SK-N-DZ (cell line): ENCODE measurements at places on chromosomes 6 and 20.

DNA sequence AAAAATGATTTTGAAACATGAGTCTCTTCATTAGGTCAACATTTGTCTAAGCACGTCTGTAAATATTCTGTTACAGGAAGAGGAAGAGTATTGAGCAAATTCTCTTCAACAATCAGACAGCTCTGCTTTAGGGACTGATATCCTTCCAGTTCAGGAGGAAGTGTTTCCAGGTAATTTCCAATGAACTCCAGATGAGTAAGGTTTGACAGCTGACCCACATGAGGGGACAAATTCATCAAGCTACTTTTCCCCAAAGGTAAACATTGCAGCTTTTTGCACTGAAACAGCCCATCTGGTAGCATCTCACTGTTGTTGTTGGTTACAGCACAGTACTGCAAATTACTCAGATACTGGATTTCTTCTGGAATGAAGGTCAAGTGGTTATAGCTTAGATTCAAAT is 18.1 kb downstream of the ENPP1 start:
- DNase-seq: no peak

- DNase-seq: no peak
Measured at GRCh38 chr6:13708736-13709135, 2.9 kb downstream of the RANBP9 start.

DNA sequence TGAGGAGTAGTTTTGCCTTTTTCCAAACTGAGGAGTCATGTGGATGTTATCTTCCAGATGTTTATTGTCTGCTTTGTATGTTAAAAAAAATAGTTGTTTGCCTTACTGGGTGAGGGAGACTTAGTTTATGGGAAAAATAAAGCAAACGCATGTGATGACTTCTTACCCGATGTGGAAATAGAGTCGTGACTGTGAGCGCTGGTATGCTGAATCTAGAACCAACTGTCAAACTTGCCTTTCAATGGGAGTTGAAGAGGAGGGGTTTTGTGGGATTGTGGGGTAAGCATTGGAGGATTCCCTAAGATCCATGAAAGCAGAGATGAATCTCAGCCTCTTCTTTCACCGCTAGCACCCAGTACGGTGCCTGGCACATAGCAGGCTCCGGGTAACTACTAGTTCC is 5.3 kb downstream of the DCBLD1 start:
- DNase-seq: no peak

GRCh38 chr20:59008715-59009336 is 1.8 kb upstream of the CTSZ start:
- DNase-seq: no peak

DNA sequence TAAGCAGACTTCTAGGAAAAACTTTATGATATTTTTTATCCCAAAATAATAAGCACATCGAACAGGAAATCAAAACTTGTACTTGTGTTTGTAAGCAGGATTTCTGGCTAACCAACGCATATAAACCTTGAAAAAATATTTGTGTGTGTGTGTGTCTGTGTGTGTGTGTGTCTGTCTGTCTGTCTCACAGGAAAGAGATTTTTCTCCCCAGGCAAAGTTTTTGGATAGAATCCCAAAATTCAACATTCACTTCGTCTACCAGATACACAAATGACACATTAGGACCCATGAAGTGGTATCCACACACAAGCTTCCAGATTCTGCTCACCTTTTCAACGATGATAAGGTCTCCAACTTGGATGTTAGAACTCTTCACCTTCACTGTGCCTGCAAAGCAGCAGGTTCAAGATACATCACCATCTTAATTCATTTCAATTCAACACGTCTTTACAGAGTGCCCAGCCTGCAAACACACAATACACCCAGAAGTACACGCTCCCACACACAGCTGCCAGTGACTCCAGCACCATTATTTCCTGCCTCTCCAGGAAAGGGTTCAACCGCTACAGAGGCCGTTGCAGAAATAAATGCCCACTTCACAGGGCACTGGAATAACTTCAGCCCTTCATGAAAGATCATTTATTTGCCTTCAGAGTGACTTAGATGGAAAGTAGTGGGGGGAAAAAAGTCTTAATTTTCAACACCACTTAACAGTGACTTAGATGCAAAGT is 70.9 kb downstream of the ATP9A start:
- DNase-seq: no peak

GRCh38 chr6:8065519-8065911 is 1.3 kb upstream of the BLOC1S5 start:
- no peak for DNase-seq

DNA sequence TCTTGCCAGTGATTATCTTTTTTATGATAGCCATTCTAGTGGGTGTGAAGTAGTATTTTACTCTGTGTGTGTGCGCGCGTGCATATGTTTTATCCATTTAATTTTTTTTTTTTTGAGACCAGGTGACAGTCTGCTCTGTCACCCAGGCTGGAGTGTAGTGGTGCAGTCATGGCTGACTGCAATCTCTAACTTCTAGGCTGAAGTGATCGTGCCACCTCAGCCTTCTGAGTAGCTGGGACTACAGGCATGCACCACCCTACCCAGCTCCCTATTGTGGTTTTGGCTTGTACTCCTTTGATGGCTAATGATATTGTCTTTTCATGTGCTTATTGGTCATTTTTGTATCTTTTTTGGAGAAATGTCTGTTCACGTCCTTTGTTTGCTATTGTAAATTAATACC is 33.3 kb downstream of the ITCH start:
- DNase-seq: no peak

DNA sequence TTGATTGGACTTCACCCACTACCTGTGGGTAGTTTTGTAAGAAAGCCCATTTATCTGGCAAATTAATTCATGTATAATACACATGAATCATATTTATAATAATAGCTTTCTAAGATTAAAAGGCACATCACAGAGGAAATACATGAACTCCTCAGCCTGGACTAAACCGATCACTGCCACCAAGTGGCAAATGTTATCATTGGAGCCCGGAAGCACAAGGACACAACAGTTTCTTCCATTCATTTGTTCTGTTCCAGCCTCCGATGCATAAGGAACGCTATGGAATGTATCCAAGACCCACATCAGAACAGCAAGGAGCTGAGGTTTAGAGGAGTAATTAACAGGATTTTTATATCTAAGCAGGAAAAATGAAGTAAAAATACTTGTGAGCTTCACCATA is 13.9 kb upstream of the IPCEF1 start:
- no peak for DNase-seq

GRCh38 chr6:42043787-42044475 is 6.4 kb upstream of the TAF8 start:
- peak; percentile 83 for DNase-seq

DNA sequence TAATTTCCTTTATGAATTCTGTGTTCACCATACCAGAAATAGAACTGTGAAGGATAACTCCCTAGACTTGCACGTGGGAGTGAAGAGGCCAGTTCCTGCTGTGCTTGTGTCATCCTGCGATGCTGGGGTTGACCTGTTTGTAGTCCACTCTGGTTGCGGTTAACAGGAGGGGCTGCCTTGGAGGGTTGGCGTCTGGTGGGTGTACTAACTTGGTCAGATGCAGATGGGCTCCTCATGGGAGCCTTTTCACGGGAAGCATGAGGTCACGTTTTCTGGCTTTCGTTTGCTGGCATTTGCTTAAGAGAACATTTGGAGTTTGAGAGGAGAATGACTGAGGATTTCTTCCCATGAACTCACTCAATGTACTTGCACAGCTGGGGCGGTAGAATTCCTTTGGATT is 41.2 kb downstream of the IGF2R start:
- DNase-seq: no peak

DNA sequence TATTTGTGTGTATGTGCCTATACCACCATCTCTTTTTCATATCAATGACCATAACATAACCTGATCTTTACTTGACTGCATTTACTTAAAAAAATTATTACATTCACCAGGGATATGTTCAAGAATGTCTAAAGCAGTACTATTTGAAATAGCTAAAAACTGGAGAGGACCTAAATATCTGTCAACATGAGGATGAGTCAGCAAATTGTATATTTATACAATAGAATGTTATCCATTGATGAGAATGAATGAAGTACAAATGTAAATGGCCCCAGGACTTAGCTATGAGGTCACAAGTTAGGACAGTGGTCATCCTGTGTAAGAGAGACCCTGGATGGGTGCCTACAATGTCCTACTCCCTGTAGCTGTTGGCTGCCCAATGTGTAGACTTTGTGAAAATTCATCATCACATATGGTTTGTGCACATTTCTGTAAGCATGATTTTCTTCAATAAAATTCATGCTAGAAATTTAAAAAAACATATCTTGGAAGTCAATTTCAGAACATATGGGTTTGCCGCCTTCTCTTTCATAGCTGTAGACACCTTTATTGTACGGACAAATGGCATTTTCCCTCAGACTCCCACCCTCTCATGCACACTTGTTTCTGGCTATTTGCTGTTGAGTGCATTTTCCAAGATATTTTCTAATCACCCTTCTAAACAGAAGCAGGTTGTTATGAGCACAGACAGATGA is 202.4 kb downstream of the CDH26 start:
- no peak for DNase-seq

GRCh38 chr6:83193747-83194566 is 800 bp downstream of the RWDD2A start:
- peak; percentile 41 for DNase-seq

DNA sequence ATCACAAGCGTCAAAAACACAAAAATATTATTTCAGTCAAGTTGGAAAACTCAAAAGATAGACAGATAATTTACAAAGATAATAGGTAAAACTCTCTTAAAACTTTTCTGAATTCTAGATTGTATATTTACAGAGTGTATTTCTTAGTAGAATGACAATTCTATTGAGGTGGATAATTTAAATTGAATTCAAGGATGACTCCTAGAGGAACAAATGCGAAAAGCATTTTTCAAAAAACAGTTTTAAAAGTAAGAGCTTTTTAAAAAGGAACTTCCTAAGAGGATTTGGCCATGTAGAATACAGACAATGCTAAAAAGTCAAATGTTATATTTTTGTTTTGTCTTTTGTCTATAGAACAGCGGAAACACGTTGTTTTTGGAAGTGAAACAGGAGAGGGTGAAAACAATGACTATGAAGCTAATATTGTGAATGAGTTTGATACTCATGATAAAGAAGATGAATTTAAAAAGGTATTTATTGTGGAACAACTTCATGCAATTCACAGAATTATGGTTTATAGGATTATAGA is 90.1 kb downstream of the DNAH8 start:
- no peak for DNase-seq

- DNase-seq: no peak
Measured at GRCh38 chr6:132344811-132345210, 56.5 kb downstream of the MOXD1 start.

DNA sequence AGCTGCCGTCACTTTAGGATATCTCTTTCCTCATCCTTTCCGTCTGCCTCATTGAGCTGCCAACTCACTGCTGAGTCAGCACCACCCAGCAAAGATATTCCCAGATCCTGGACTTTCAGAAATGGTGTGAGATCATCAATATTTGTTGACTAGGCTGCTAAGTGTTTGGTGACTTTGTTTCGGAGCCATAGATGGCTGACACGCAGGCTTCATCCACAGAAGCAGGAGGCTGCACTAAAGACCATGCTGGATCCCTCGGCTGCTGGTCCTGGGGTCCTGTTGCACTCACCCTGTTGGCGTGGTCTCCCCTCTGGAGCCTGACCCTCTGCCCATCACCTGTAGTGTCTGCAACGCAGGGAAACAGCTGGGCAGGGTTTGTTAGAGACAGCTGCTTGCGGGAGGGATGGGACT is 96.5 kb downstream of the ERMARD start:
- DNase-seq: no peak

DNA sequence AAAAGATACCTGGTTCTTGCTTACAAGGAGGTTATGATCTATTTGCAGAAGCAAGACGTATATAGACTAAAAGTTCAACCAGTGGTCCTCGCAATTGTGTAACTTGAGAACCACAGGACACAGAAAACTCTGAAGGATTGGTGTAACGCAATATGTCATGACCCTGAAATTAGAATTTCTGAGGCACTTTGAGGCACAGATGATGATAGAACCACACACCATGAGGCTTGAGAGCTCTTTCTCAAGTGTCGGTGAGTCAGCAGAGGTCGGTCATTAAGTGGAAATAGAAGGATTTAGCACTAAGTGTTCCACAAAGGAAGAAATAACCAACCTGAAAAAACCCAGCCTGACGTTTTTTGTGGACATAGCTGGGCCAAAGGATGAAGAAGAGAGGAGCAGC is 15.3 kb upstream of the CCN2 start:
- no peak for DNase-seq

DNA sequence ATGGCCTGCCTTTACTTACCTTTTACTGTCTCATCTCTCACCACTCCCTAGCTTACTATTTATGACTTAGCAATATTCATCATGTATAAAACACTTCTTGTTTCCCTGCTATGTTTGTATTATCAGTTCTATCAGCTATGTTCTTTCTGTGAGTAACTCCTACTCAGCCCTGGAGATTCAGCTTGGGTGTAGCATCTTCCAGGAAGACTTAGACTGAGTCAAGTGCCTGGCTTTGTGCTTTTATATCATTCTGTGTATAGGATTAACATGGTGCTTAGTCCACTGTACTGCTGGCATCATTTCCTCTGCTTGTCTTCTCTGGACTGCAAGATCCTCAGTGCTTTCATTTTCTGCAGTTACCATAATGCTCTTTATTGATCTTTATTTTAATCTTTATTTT is 257.8 kb downstream of the BTBD3 start:
- DNase-seq: no peak

DNA sequence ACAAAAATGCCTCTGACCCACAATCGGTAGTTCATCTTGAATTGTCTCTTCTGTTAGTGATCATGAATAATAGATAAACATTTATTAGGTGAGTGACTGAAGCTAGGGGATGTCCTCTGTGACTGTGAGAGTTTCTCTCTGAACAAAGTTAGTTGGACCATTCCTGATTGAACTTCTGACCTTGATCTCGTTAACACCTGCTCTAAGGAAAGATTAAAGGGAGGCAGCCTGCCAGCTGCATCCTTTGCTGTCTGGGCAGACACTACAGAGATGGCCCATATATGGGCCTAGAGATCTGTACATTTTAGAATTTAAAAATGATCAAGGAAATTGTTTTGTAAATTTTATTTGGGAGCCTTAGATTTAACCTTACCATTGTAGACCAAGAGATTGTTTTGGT is 27.3 kb downstream of the MAPK14 start:
- peak; percentile 32 for DNase-seq

DNA sequence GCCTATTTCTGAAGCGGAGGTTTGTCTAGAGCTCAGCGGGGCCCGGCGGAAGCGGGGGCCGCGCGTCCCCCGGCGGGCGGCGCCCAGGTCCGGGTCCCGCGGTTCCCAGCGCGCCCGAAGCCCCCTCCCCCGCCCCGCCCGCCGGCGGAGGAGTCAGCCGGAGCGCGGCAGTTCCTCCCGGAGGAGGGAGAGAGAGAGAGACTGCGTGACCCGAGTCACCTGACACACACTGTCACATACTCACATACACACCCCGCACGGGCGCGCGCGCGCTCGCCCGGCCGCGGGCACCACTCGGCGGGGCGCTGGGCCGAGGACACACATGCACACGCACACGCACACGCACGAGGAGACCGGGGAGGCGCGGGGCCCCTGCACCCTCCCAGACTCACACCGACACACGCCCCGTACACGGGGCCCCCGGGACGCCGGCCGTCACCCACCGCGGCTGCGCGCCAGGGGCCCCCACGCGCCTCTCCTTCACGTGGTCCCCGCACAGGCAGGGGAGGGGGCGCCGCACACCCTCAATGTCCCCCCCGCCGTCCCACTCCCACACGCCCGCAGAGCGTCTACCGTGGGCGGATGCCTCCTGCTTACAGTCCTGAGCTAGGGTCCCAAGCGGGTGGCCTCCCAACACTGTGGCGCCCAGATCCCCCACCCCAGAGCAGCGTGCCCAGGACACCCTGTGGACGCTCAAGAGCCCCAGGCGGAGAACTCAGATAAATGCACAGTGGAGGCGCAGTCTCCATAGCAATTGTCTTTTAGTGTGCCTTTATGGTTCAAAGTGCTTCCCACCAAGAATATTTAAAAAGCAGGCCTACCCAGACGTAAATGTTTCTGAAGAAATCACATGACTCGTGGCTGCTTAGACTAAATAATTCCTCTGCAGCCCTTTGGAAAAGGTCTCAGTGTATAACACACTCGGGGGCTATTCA is at the start of gene RRAGD:
RRAGD (minus strand) TSS at position 203 of the 935 bp plus-strand sequence. CDS start 280 bp downstream, outside the sequence.
- DNase-seq: peak; percentile 80
